ENCODE measurements at places on chromosomes 1 and 21. TPM values are rescaled to one million over a fixed set of nuclear protein-coding genes. Genes with fewer than 3 reads are reported as not detected.
A peak's percentile ranks its signal among the peaks of the same experiment; 100 is the strongest.

GRCh38 chr1:212526111-212526491, 82.5 kb upstream of the ATF3 start:
- peaks cover 4% of the 10 kb centered on the region for H3K27me3 ChIP-seq
- DNase-seq, result no peak
- no peak overlapping the region for H3K27ac ChIP-seq
- H3K4me1 ChIP-seq, result no peaks in the 10 kb centered on the region

DNA sequence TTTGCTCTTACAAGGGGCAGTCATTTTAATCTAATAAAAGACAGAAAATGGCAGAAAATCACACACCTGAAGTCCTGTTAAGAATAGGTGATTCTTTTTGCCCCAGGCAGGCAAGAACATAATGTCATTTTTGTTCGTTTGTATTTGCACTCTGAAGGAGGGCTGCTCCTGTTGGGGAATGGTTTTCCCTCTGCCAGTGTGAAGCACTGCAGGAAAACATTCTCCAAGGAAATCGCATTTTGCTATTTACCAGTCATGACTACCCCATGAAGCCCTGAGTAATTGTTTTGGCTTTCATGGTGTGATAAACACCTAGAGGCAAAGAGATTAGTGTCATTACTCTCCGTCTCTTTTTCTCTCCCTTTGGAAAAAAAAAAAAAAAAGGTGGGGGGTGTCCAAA, 345.5 kb downstream of the NTNG1 start:
- no peak overlapping the region for H3K4me3 ChIP-seq
- no peak overlapping the region for H3K27ac ChIP-seq
- no peak for DNase-seq
- peaks cover 14% of the 10 kb centered on the region for H3K27me3 ChIP-seq
- H3K36me3 ChIP-seq, result no peaks in the 10 kb centered on the region
- no peaks in the 10 kb centered on the region for H3K4me1 ChIP-seq

DNA sequence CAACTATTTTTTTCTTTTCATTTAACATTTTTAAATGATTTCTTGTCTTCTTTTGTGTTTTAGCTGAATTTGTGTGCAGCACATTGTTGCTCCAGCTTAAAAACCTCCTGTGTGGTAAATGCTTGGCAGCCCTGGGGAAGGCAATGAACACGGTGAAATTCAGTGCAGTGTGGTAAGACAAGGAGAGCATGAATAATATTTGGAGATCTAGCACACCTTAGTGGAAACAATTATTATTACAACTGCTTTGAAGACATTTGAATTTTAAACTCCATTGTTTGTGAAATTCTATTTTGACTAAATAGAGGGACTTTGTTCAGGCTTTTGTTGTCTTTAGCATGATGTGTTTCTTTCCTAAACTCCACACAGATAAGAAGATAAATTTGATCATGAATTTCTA, 242.6 kb upstream of the CXADR start:
- H3K4me1 ChIP-seq, result no peaks in the 10 kb centered on the region
- H3K27ac ChIP-seq, result no peak overlapping the region
- no peaks in the 10 kb centered on the region for H3K27me3 ChIP-seq
- no peaks in the 10 kb centered on the region for H3K36me3 ChIP-seq

- DNase-seq, result no peak
- no peak overlapping the region for H3K4me3 ChIP-seq
- no peaks in the 10 kb centered on the region for H3K36me3 ChIP-seq
- no peak overlapping the region for H3K27ac ChIP-seq
- peaks cover 15% of the 10 kb centered on the region for H3K27me3 ChIP-seq
Measured at GRCh38 chr1:205670611-205671430, 9.5 kb downstream of the SLC45A3 start.

DNA sequence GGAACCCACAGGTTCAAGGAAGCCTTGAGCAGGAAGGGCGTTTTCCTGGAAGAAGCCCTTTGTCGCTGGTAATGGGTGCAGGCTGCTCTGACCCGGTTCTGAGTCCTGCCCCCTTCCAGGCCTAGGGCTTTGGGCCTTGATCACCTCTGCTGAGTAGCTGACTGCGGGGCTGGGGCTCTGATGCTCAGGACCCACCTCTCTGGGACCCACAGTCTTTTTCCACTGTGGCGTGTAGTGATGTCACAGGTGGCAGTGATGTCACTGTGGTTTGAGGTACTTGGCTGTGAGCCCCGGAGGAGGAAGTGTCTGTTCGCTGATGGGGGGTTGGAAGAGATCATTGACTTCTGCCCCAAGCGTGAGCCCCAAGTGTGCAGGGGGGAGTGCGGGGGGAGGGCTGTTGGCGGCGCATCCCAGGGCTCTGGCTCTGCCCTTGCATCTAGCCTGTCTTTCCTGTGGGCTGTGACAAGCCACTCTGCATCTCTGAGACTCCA, 6.9 kb downstream of the TNFRSF1B start:
- no peaks in the 10 kb centered on the region for H3K27me3 ChIP-seq
- DNase-seq, result peak; percentile 95
- H3K4me3 ChIP-seq, result peak overlapping the region; percentile 74
- H3K36me3 ChIP-seq, result peaks cover 41% of the 10 kb centered on the region
- H3K4me1 ChIP-seq, result peaks cover 91% of the 10 kb centered on the region

GRCh38 chr21:39561140-39561539, 51.6 kb upstream of the B3GALT5 start:
- H3K4me1 ChIP-seq, result no peaks in the 10 kb centered on the region
- H3K27ac ChIP-seq, result no peak overlapping the region
- H3K27me3 ChIP-seq, result peaks cover 2% of the 10 kb centered on the region
- H3K4me3 ChIP-seq, result no peak overlapping the region

DNA sequence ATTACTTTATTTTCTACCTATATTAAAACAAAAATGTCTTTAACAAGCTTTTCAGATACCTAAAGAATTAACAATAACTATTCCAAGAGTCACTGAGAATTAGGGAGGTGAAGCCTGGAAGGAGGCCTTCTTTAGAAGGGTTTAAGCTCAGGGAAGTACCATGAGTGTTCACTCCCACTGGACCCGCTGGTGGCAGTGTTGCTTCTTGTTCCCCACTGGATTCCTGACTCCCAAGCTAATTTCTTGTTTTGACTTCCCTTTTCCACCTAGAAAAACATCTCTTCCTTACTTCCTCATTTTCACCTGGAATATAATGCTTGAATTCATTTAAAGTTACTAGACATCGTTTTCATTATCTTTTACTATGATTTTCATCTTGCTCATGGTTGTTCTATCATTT, 264.2 kb downstream of the HMCN1 start:
- H3K27me3 ChIP-seq, result no peaks in the 10 kb centered on the region
- no peak overlapping the region for H3K4me3 ChIP-seq
- no peaks in the 10 kb centered on the region for H3K36me3 ChIP-seq
- DNase-seq, result no peak

Gene BARHL2
- not detected for total RNA-seq

Gene LCE1F
- total RNA-seq, result not detected

Gene RRP15
- total RNA-seq, result 12.6 TPM

Gene NFIA
- total RNA-seq, result 1.1 TPM
